DMS79 treated with DMSO at 0.1 percent for 48 hours (cell line): ENCODE measurements at places on chromosomes 1 and 21.

DNA sequence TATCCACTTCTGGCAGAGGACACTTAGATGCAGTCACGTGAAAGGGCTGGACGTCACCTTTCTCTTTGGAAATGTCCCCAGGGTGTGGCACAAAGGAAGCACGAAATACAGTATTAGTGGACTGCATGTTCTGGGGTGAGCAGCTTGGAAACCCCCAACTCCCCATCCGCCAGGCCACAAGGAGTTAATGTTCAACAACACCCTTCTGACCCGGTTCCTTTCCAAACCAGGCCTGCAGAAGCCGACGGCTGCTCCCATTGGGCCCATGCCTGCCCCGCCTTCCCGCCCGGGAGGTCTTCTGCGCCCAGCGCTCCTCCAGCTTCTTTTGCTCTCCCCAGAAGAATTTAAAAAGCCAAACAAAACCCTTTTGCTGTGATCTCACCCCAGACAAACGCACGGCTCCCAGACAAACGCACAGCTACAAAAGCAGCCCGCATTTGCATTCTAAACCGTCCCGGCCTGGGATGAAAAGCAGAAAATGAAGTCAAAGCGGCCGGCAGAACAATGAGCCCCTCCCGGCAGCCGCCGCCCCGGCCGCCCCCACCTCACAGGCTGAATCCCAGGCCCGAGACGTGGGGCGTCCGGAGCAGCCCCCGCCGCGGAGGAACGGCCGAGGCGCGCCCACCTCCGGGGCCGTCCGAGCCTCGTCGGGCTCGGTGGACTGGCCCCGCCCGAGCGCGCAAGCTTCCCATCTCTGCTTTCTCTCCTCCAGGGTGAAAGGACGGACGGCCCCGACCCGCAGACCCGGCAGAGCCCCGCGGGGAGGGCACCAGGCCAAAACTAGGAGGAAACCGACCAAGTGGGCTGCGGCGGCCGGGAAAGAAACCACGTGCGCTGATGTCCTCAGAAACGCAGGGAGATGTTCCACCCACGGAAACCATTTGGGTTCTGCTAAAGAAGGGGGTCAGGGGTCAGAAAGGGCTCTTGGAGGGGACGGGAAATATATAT lies 101.9 kb downstream of the PLPP3 start:
- peak; percentile 27 for DNase-seq

GRCh38 chr1:150364231-150365003 lies 470 bp downstream of the RPRD2 start:
- peak; percentile 79 for DNase-seq

DNA sequence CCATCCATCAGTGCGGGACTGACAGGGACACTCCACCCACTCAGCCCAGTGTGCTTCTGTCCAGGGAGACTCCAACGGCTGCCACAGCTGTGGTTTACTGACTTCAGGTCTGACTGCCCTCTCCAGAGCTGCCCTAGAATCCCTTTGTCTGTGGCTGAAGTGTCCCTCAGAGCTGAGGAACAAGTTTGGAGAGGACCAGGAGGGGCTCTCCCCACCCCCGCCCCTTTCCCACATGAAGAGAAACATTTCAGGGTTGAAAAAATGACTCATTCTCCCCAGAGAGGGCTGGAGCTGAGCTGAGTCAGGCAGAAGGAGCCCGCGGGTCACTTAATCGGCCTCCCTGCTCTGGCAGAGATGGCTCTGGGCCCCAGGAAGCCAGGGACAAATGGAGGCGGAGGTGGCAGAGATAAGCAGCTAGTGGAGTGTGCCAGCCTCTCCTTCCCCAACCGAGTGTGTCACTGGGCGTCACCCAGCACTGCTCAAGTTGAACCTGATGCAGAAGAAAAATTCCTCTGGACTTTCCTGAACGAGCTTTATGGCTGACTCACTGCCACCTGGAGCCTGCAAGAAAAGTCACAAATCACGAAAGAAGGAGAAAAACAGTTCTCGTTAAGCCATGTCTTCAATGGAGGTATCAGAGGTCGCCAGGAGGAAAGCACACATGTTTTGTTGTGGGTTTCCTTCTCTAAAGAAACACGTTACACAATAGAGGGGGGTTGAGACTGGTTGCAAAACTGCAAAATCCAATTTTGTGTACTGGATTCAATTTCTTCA lies 34.3 kb upstream of the ECE1 start:
- peak; percentile 85 for DNase-seq

GRCh38 chr1:88800382-88801051 lies 90.8 kb downstream of the GTF2B start:
- DNase-seq = no peak

DNA sequence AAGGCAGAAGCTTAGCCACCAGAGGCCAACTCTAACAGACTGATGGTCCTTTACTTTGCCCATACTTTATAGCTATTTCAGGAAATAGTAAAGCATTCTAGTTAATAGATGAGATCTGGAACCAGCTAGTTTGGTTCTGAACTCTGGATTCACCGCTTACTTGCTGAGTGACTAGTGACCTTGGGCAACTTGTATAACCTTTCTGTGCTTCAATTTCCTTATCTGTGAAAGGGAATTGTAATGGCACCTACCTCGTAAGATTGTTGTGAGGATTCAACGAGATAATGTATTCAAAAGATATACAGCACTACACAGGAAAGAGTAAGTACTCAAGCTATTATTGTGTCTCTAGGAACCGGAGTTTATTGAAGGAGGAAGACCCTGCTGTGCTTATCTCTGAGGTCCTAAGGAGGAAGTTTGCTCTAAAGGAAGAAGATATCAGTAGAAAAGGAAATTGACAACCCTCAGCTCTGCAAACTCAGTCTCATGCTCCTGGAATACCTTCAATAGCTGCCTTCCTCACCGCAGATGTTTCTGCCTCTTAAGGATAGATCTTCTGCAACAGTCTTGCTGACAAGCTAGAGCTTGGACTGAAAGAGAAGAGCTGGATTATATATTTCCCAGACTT lies 11.9 kb downstream of the MTFR1L start:
- DNase-seq = no peak

- DNase-seq = no peak
These were observed 54.7 kb upstream of the GREM2 start for GRCh38 chr1:240666568-240667198.

DNA sequence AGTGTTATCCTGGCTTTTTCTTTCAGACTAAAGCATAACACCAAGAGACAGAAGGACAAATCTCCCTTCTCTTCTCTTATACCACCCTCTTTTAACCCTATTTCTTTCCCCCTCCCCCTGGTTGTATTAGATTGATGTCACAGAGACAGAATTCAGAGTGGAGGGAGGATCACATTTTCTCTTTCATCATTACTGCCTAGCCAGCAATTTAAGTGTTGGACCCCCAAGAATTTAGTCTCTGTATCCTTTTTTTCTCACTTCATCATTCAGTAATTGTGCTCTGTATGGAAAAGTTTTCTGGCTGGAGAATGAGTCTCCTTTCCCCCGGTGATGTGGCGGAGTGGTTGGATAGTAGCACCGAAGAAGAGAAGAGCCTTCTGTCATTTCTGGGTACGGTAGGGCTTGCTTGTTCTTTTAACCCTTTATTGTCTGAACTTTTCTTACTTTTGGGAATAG lies 124.8 kb downstream of the CLEC20A start:
- no peak for DNase-seq

GRCh38 chr1:151841141-151841540 lies 1.5 kb upstream of the C2CD4D start:
- no peak for DNase-seq

DNA sequence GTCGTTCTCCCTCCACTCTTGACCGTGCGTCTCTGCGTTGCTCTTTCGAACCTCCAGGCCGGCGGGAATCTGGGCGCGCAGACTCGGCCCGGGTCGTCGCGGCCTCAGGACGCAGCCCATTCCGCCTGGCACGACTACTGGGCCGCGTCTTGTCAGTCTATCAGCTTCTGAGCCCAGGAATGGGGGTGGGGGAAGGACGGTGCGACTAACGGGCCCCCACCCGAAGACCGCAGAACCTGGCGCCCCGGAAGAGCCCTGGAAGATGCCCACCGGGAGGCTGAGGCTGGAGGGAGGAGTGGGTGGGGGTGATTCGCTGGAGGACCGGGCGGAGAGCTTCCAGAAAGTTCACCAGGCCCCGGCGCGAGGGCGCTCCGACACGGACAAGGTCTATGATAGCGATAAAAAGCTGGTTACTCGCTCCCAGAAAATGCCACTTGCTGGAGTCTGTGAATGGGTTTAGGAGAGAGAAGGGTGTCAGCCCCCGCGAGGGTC lies 1.7 kb upstream of the DMRTA2 start:
- no peak for DNase-seq

- DNase-seq = no peak
These were observed 8.4 kb downstream of the SYPL2 start for GRCh38 chr1:109474697-109475096.

DNA sequence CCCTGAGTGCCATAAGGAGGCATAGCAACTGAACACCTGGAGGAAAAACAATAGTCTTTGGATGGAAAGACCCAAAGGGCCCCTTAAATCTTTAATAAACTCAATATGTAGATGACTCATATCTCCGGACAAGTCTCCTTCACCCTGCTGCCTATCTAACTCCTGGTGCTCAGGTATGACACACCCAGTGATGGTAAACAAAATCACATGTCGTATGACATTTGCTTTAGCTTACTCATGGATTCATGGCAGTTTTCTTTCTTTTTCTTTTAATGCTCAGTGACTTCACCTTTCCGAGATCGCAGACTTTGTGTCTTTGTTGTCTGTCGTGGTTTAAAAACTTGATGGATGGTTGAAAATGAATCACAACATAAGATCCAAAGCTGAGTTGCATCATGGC lies 208.5 kb upstream of the PROX1 start:
- DNase-seq = no peak

DNA sequence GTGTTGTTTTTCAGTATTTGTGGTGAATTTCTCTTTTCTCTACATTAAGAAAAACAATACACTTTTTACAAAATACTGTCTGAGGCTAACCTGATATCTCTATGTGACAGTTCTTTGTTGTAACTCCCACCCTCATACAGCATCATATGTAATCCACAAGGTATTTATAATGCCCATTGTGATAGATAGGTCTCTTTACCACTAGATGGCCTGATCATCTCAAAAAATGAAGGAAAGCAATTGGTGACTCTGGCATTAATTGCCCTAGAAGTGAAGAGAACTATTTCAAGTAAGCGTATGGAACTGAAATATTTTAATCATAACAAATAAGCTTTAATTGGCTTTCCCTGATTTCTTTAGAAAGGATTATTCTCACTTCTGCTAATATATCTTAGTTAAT lies 36.2 kb upstream of the HFM1 start:
- no peak for DNase-seq

GRCh38 chr1:203486618-203487370 lies 7.2 kb upstream of the OPTC start:
- no peak for DNase-seq

GRCh38 chr21:43800124-43800523 lies 10.7 kb downstream of the RRP1 start:
- DNase-seq = no peak

GRCh38 chr1:235366286-235366685 lies 941 bp upstream of the TBCE start:
- DNase-seq = no peak

DNA sequence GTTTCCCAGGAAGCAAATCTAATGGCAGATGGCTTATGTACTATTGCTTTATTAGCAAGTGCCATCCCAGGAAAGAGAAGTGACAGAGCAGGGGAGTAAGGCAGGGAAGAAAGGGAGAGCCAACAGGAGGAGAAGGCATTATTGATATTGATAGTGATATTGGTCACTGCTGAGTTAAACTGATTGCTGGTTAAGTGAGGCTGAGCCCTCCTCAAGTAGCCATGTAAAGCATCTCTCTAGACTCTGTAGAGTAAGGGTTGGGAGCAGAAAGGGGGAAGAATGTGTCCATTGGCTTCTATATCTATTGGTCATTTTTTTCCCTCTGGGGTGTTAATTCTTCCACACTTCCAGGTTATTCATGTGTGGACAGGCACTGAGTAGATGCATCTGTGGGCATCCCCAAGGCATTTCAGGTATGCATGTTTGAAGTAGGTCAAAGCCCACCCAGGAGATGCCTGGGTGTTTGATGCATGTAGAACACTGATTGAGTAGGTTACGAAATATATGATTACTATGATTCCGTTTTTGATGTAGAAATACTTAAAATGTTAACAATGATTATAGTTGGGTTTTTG lies 290.5 kb upstream of the DPYD start:
- no peak for DNase-seq

GRCh38 chr1:213987927-213988506 lies at the start of gene PROX1:
PROX1 (plus strand) TSS chr1:213987973; CDS start chr1:213996536, 8,563 bp downstream.
- peak; percentile 78 for DNase-seq

DNA sequence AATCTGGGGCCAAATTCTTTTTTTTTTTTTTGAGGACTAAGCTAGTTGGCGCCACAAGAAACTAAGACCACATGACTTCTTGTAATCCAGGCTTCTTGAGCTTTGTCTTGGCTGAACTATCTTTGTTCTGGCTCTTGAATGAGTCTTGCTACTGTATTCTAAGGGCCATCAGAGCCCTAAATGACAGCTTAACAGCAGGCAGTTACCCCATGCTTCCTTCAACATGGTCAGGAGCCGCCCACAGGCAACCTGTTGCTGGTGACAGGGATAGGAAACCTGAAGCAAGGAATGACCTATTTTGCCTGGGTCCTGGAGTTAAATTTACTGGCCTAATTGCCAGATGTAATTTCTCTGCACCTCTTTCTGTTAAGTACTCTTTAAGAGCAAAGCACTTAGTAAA lies 188.2 kb upstream of the PLXNA2 start:
- DNase-seq = peak; percentile 78

DNA sequence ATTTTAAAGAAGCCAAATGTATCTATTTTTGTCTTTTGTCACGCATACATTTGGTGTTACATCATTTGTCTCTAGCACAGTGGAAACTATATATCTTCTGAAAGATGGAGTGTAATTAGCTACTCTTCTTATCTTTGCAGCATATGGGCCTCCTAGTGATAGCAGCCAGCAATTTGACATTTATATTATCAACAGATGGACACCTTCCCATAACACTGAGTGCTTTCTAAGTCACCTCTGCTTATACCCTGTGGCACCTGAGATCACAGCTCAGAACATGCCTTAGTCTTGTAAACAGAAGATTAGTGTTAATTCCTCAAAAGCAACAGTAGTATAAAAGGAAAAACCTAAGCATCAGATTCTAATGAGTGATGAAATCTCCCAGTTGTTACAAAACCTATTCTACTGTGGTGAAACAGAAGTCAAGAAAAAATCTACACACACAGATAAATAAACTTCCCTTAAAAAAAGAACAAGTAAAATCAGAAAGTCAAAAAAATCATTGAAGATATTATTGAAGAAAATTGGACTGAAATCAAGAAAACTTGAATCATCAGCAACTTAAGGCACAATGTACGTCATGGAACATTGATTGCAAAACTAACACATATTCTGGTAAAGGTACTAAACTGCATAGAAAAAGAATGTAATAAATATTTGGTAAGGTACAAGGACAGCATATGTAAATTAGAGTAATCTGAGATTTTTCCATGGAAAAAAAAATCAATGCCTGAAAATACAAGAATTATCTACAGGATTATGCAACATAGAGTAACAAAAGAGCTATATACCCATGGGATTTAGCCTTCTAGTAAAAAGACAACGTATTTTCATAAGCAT lies 61.7 kb downstream of the KCNT2 start:
- no peak for DNase-seq
